ENCODE measurements at places on chromosomes 6 and 20.

- no peak for DNase-seq
Observed at GRCh38 chr6:124355146-124355545, 551.5 kb downstream of the NKAIN2 start.

- no peak for DNase-seq
Observed at GRCh38 chr6:113031591-113032238, 684.6 kb downstream of the RFPL4B start.

- no peak for DNase-seq
Observed at GRCh38 chr6:259901-260508, 32.3 kb upstream of the DUSP22 start.

GRCh38 chr6:160978141-160978901, 13.2 kb upstream of the MAP3K4 start:
- DNase-seq = no peak

GRCh38 chr6:157163434-157164159, 159.7 kb downstream of the TMEM242 start:
- no peak for DNase-seq

GRCh38 chr6:147437615-147438014, 70.9 kb upstream of the SAMD5 start:
- no peak for DNase-seq

DNA sequence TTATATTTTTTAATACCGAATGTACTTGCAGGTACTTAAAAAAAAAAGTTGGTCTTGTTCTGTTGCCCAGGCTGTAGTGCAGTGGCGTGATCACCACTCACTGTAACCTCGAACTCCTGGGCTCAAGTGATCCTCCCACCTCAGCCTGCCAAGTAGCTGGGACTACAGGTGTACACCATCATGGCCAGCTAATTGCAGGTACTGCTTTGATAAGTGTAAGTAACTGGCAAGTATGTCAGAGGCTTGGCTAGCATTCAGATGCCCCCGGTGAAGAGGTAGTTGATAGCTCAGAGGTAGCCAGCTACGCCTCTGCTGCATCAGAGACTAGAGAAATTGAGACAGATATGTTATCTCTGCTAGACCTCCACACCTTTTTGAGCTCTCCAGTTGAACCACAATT, 40.5 kb downstream of the BTBD9 start:
- no peak for DNase-seq

GRCh38 chr6:129785756-129786135, 75.4 kb downstream of the TMEM244 start:
- no peak for DNase-seq

DNA sequence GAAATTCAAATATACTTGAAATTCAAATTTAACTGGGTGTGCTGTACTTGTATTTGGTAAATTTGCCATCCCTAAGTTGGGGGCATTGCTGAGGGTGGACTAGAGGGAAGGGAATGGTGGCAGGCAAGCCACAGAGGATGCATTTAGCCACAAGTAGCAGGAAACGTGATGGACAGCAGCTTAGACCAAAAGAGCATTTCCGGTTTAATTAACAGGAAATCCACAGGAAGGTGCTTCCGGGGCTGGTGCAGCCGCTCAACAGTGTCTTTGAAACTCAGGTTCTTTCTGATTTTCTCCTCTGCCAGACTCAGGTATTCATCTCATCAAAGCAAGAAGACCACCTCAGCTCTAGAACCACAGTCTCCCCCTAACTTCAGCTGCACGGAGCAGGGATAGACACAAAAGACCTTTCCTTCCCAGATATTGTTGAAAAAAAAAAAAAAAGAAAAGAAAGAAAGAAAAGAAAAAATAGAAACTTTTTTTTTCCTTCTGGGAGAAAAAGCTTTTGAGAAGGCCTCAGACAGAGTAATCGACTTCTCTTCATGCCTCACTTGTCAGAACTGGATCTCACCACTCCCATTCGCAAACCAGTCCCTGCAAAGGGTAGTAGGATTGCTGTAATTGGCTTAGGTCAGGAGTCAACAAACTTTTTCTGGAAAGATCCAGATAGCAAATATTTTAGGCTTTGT, 8.0 kb upstream of the BCAS1 start:
- DNase-seq = no peak

GRCh38 chr6:125789167-125789566, 1.6 kb upstream of the NCOA7 start:
- DNase-seq = no peak

GRCh38 chr20:61253640-61254511, 1.8 kb downstream of the CDH4 start:
- DNase-seq = no peak

GRCh38 chr20:12815778-12816408, 192.9 kb upstream of the SPTLC3 start:
- DNase-seq = no peak

GRCh38 chr20:47699818-47700217, 85.5 kb downstream of the SULF2 start:
- DNase-seq = no peak

- DNase-seq = no peak
Observed at GRCh38 chr6:165913676-165914570, 250.9 kb upstream of the PDE10A start.

- no peak for DNase-seq
Observed at GRCh38 chr6:133621751-133622150, 267.2 kb upstream of the TCF21 start.

DNA sequence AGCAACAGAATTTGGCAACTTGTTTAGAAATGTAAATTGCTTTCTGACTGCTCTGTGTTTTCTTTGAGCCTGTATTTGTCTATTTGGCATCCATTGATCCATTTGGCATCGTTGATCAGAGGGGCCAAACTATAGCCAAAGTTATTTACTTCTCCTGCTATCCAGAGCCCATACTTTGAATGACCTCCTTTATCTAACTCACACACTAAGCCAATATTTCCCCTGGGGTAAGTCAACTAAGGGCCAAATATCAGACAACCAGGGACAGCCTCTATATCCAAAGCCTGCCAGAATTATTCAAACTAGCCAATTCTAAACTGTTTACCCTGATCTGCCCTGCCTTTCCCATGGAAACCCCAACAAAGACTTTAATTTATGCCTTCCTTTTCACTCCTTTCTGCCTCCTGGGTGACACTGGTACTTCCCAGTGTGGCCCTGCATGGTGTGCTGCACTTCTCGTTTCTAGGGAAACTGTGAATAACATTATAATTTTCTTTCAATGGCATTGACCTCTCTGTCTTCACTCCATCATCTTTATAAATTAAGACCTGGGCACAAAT, 19.8 kb upstream of the ZNF184 start:
- DNase-seq = no peak

Measured in stimulated activated CD4-positive, alpha-beta T cell treated with anti-CD3 and anti-CD28 coated beads, Interleukin-4, amount 100 ng/mL, for 48 hours (primary cell).